ENCODE measurements at places on chromosomes 1 and 21.

DNA sequence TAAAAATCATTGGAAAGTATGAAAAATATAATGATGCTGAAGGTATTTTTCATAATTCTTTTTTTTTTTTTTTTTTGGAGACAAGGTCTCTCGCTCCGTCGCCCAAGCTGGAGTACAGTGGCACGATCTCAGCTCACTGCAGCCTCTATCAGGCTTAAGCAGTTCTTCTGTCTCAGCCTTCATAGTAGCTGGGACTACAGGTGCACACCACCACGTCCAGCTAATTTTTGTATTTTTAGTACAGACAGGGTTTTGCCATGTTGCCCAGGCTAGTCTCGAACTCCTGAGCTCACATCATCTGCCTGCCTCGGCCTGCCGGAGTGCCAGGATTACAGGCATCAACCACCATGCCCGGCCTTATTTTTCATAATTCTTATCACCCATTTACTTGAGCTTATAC is 13.3 kb downstream of the SMAP2 start:
- DNase-seq, result no peak

GRCh38 chr1:221040691-221041285 is 161.5 kb downstream of the HLX start:
- DNase-seq, result no peak

DNA sequence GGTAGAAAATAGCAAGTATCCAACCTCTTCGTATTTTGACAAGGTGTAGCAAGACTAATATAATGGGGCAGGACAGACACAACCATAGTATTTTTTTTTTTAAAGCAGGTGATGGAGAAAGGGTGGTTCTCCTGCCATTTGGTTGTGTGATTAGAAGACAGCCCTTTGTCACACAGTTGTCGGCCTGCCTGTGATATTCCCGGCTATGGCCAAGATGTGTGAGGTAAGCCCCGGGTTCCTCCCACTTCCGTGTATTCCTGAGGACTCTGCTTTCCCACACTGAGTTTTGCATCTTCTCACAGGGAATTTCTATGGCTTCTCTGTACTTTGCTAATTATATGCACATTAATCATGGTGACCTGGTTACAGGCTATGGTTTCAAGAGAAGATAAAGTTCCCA is 35.9 kb downstream of the ZNF496 start:
- DNase-seq, result no peak

GRCh38 chr1:65728504-65728903 is 64.2 kb upstream of the PDE4B start:
- no peak for DNase-seq

GRCh38 chr21:43703035-43703880 is 15.7 kb upstream of the PDXK start:
- DNase-seq, result peak; percentile 82

DNA sequence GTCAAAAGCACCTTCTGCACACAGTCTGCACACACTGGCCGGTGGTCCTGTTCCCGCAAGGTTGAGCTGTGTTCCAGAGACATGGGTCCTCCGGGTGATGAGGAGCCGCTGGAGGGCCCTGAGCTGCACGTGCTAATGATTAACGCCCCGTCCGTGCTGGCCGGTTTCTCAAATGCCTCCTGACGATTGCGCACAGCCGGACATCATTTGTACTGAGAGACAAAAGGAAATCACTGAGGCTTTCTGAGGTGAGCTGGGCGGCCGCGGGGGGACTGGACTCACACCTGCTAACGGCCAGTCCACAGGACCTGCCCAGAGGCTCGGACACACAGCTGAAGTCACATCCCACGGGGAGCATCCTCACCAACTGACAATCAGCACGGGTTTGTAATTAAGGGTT is 29.2 kb downstream of the POFUT2 start:
- DNase-seq, result no peak

DNA sequence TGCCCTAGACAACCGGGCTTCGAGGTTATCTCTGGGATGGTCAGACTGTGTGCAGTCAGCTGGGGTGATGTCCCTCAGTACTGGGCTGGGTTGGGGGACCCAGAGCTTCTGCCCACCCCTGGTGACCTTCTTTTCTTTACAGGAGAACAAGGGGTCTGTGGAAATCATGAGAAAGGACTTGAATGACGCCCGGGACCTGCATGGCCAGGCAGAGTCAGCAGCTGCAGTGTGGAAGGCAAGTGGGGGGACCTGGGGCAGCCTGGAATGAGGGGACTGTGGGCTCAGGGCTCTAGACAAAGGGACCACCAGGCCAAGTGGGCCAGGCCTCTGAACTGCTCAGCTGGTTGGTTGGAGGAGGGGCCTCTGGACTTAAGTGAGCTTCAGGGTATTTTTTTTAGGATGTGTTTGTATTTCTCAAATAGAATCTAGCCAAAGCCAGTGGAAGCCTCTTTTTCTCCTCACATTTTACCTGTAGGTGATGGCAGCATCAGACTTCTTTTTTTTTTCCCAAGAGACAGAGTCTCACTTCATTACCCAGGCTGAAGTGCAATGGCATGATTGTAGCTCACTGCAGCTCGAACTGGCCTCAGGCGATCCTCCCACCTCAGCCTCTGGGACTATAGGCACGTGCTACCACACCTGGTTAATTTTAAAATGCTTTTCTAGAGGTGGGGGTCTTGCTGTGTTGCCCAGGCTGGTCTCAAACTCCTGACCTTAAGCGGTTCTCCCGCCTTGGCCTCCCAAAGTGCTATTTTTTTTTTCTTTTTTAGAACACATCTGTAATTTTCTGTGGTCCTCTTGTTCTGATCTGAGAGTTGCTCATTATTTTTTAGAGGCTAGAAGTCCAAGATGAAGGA is 1.9 kb downstream of the RNF187 start:
- no peak for DNase-seq

GRCh38 chr1:243500512-243500911 is 244.7 kb downstream of the SDCCAG8 start:
- DNase-seq, result no peak

- no peak for DNase-seq
These were observed 81.0 kb upstream of the PLD5 start for GRCh38 chr1:242605521-242605920.

- DNase-seq, result peak; percentile 29
These were observed 58.0 kb downstream of the MDM4 start for GRCh38 chr1:204574016-204574864.

GRCh38 chr1:222241410-222241809 is 306.5 kb downstream of the HHIPL2 start:
- DNase-seq, result no peak

- no peak for DNase-seq
These were observed 292.8 kb upstream of the VAMP3 start for GRCh38 chr1:7478142-7478790.

- no peak for DNase-seq
These were observed 19.7 kb upstream of the RNU1-4 start for GRCh38 chr1:16720351-16721223.

- DNase-seq, result no peak
These were observed 1.0 kb downstream of the MRAP start for GRCh38 chr21:32299695-32300094.

DNA sequence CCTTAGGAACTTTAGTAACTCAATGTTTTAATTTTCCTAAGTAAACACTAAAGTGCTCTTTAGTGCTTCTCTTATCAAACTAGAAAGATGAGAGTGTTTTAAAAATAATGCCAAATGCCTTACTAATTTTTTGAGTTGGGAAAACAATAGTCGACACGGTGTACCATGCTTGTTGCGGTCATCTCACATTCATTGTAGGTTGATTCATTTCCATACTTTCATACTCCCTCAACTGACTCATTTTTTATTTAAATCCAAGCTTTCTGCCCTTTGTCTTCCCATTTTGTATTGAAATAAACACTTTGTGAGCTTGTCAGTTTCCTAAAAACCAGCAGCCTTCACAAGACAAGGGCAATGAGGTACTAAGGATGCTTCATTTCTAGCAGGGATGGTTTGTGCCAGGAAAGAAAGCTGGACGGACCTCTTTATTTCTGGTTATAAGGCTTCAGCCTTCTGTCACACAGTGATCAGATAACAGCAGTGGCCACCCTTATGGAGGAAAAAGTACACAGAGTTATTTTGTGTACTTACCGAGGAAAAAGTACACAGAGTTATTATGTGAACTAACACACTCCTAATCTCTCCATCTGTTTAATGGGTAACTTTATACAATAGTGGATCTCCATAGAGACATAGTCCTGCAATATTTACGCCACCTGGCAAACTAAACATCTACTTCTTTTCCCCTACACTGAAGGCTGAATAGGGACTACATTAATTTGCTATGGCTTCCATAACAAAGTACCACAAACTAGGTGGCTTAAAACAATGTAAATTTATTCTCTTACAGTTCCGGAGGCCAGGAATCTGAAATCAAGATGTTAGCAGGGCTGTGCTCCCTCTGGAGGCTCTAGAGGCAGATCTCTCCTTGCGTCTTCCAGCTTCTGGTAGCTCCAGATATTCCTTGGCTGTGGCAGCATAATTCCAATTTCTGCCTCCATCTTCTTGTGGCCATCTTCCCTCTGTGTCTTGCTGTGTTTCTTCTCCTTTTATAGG is 13.0 kb upstream of the CCDC190 start:
- DNase-seq, result peak; percentile 58

DNA sequence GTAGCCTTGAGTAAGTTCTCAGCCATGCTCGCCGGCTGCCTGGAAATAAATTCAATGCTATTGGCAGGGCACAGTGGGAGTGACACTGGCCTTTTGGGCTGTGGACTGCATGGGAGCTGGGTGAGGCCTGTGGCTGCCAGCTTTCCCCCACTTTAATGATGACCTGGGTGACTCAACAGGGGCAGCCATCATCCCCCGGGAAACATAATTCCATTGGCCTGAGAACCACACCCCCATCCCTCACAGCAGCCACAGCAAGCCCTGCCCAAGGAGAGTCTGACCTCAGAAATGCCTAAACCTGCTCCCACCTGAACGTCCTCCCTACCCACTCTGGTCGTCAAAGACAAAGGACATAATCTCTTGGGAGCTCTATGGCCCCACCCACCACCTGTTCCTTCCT is 384.0 kb downstream of the LTN1 start:
- no peak for DNase-seq

- DNase-seq, result peak; percentile 71
These were observed 1.7 kb downstream of the PLEKHG5 start for GRCh38 chr1:6489799-6490180.

Data from fibroblast of skin of abdomen (primary cell).